ENCODE measurements at places on chromosomes 5 and 9.
A peak's percentile ranks its signal among the peaks of the same experiment; 100 is the strongest.

GRCh38 chr5:73625944-73626811 is at the start of gene ARHGEF28:
Gene ARHGEF28 (plus strand): TSS chr5:73626196. CDS start chr5:73684852, 58,656 bp downstream.
- H3K36me3 ChIP-seq = no peaks in the 10 kb centered on the region
- no peaks in the 10 kb centered on the region for H3K27me3 ChIP-seq
- peaks cover 19% of the 10 kb centered on the region for H3K4me1 ChIP-seq
- DNase-seq = peak; percentile 95
- H3K4me3 ChIP-seq = peak within 1 kb of the TSS; percentile 63

- H3K27ac ChIP-seq = no peak overlapping the region
- H3K27me3 ChIP-seq = no peaks in the 10 kb centered on the region
- DNase-seq = no peak
- H3K36me3 ChIP-seq = no peaks in the 10 kb centered on the region
- no peak overlapping the region for H3K4me3 ChIP-seq
- H3K4me1 ChIP-seq = no peaks in the 10 kb centered on the region
Measured at GRCh38 chr5:1050423-1051365, 42.1 kb downstream of the NKD2 start.

GRCh38 chr5:7970816-7971215 is 101.9 kb downstream of the MTRR start:
- H3K27ac ChIP-seq = no peak overlapping the region
- no peaks in the 10 kb centered on the region for H3K4me1 ChIP-seq
- no peak overlapping the region for H3K4me3 ChIP-seq

DNA sequence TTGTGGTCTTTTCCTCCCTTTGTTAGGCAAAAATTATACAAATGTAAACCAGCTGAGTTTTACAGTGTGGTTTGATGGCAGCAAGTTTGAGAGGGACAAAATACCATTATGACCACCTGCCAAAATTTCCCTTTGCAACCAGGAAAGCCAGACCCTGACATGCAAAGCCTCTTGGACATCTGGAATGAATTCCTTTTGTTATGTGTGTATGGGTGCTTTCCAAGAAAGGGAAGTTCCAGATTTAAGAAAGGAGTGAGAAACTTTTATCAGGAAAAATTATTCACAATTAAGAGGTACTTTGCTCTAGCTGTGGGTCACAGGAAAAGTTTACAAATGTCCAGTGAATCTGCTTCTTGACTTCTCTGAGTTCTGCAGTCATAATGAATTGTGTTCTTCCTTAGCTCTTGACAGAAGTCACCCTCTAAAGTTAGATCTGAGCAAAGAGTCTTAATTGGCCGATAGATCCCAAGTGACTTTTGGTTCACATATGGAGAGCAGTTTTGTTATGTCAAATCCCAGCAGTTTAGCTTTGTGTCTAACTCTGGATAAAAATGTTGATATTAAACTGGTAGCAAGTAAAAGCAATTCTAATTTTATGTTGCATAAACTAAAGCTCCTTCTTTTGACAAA is 295.9 kb upstream of the ZNF608 start:
- no peaks in the 10 kb centered on the region for H3K36me3 ChIP-seq
- no peak for DNase-seq
- no peak overlapping the region for H3K4me3 ChIP-seq
- no peak overlapping the region for H3K27ac ChIP-seq
- H3K27me3 ChIP-seq = no peaks in the 10 kb centered on the region

- no peak for DNase-seq
- H3K4me3 ChIP-seq = no peak overlapping the region
- no peak overlapping the region for H3K27ac ChIP-seq
- H3K27me3 ChIP-seq = no peaks in the 10 kb centered on the region
- no peaks in the 10 kb centered on the region for H3K4me1 ChIP-seq
Measured at GRCh38 chr9:29866556-29866955, 2293.3 kb upstream of the C9orf72 start.
